ENCODE measurements at places on chromosomes 11 and 22. TPM values are rescaled to one million over a fixed set of nuclear protein-coding genes. Genes with fewer than 3 reads are reported as not detected.

GRCh38 chr11:92735039-92735438 lies 234.4 kb upstream of the MTNR1B start:
- no peak for DNase-seq

DNA sequence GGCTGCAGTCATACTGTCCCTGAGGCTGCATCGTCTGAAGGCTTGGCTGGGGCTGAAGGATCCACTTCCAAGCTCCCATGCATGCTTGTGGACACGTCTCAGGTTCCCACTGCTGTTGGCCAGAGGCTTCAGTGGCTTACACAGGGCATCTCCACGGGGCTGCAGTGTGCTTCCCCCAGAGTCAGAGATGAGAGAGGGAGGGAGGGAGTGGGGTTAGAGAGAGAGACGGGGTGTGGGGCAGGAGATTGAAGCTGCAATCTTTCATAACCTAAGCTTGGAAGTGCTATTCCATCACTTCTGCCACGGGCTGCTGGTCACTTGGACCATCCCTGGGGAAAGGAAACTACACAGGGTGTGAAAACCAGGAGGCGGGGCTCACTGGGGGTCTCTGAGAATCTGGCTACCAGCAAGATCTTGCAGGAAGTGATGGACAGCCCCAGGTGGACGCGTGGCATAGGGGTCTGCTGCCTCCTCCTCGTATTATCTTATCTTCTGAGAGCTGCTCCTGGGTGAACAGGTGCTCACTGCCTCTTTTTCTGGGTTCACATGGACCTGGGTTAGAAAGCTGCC lies 63.0 kb upstream of the MYEOV start:
- no peak for DNase-seq

DNA sequence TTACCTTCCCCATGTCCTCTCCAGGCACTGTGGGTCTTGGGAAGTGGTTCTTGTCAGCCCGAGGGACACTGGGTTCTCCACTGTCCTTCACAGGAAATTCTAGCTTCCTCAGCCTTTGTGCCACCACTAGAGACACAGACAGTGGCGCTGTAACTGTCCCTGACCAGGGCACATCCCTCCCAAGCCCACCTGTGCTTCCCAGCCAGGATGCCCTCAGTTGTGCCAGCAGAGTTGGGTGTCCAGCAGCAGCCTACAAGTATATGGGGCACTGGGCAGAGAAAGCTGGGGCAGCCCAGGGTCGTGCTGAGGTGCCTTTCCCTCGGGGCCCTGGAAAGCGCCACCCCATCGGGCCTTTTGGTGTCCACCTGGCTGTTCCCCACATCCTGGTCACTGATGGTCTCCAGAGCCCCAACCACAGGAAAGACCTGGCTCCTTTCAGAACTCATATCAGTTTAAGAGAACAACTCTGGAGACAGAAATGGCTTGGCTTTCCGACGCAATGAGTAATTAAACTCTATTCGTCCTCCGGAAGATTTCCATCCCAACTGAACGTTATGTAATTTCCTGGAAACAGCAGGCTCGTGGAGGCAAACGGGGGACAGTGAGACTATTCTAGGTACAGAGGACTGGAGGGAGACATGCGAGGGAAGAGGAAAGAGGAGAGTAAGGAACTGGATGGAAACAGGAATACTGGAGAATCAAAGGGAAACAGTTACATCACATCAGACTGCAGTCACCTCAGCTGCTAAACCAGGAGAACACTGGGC lies 28.6 kb downstream of the PPP2R1B start:
- no peak for DNase-seq

DNA sequence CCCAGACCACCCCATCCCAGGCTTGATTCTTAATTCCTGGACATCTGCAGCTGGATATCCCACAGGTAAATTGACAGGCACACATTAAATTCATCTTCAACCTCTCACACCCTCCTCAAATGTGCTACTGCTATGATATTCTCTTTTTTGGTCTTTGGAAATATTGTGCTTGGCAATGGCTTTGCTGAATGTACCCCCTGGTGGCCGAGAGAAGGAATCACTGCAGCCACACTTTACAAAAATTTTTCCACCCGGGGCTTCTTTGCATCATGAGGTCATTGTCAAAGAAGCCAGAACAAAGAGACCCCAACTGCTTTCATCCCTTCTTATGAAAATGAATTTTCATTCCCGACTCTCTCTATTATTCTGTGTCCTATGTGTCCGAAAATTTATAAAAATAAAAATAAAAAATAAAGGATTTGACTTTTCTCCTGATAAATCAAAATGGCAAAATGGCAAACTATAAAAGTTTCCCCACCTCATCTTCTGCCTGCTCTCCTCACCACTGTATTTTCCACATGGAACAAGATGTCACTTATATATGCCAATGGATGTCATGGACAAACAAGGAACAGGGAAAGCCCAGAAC lies 15.0 kb upstream of the CYB5R2 start:
- DNase-seq = no peak

DNA sequence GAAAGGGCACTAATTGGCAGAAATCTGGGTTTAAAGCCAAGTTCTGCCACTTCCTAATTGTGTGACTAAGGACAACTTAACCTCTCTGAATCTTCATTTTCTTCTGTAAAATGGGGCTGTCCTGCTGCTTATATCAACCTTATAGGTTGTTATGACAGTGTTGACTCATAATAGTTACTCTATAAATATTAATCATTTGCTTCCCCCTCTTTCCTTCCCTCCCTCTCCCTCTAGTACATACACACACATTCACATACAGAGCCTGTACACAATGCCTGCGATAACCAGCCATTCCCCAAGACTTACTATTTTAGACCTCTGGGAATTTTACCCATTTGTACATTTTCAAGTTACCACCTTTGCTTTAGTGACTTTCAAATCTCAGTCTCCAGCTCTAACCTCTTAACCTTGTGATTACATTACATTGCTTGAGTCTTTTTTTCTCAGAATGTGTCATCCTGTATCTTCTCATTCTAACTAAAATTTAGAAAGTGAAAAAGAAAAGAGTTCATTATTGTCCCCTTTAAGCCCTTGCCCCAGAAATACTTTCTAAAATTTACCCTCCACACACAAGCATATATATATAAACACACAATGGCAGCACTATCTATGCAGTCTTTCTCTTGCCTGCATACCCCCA lies 31.9 kb downstream of the GDPD4 start:
- DNase-seq = no peak

GRCh38 chr11:44760477-44760872 lies 33.7 kb downstream of the TSPAN18 start:
- DNase-seq = no peak

- no peak for DNase-seq
Observed at GRCh38 chr11:127531167-127531566, 530.6 kb upstream of the KIRREL3 start.

GRCh38 chr11:46951864-46952263 lies 15.3 kb downstream of the CSTPP1 start:
- no peak for DNase-seq

- no peak for DNase-seq
Observed at GRCh38 chr11:102279641-102280170, 37.6 kb upstream of the BIRC3 start.

GRCh38 chr11:77171885-77172665 lies 44.0 kb downstream of the MYO7A start:
- no peak for DNase-seq

METTL15 gene
- 2.8 TPM for total RNA-seq

SCUBE1 gene
- total RNA-seq = not detected

CD81 gene
- 165 TPM for total RNA-seq

SLC22A6 gene
- not detected for total RNA-seq

PLEKHB1 gene
- total RNA-seq = 25.7 TPM
